ENCODE measurements at places on chromosomes 3 and 15.

DNA sequence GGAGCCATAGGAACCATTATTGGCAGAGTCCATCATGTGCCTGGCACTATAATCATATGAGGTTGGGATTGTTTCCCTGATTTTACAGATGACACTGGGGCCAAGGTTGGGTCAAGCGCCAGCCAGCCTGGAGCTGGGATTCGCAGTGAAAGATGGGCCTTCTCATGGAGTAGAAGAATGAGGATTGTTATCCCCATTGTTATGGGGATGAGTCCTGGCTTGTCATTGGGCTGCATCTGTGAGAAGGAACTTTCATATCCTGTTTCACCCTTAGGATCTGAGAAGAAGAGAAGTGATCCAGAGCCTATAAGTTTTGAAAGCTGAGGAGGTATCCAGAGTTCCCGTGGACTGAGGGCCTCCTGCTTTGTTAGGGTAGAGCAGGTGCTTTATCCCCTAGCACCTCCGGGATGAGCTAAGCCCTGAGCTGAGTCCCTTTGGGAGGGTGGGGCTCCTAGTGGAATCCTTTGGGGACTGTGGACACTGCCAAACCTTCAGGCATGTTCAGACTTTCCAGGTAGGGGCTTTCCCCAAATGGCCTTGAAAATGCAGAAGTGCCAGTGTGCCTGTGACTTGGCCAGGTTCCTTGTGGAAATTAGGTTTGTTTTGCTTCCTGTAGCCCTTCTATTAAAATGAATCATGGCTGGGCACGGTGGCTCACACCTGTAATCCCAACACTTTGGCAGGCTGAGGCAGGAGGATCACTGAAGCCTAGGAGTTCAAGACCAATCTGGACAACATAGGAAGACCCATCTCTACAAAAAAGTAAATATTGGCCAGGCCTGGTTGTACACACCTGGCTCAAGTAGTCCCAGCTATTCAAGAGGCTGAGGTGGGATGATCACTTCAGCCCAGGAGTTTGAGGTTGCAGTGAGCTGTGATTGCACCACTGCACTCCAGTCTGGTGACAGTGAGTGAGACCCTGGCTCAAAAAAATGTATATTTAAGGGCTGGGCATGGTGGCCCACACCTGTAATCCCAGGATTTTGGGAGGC, 30.2 kb upstream of the BSN start:
- DNase-seq: no peak

DNA sequence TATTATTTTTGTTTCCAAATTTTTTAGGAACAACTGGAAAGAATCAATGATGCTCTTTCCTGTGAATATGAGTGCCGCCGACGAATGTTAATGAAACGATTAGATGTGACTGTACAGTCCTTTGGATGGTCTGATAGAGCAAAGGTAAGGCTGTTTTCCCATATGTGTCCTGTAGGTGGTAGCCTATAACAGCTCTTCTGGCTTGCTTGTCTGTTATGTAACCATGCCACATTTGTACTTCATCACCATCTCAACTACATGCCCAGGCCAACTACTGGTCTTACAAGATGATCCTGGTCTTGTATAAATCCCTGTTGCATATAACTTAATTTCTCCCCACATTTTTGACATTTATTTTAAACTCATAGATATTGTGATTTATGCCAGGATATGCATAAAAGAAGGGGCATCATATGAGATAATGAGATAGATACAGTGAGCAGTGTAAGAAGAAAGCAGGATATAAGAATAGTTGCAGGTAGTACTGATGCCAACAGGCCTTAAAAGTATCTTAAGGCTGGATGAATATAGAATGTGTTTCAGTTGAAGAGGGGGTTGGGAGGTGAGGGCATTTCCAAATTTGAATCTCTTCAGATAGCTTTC, 20.3 kb downstream of the FAM98B start:
- DNase-seq: no peak

- no peak for DNase-seq
These were observed 45.4 kb downstream of the GRK7 start for GRCh38 chr3:141808586-141808985.

DNA sequence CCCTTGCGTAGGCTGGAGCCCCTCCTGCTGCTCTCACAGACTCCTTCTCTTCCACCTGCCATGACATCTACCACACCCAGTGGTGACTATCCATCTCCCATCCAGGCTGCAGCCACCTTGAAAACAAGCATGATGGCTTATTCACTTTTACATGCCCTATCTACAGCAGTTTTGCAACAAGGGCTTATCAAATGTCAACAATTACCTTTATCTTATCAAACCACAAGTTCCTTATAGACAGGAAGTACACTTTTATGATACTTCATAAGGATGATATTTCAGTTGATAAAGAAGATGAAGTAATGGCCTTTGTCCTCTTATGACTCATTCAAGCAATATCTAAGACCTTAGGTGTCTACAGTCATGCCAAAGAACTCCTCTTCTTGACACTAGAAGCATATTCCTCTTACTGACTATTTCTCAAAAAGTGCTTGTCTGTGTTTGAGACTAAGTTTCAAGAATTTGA, 125.3 kb upstream of the SPRED1 start:
- no peak for DNase-seq

DNA sequence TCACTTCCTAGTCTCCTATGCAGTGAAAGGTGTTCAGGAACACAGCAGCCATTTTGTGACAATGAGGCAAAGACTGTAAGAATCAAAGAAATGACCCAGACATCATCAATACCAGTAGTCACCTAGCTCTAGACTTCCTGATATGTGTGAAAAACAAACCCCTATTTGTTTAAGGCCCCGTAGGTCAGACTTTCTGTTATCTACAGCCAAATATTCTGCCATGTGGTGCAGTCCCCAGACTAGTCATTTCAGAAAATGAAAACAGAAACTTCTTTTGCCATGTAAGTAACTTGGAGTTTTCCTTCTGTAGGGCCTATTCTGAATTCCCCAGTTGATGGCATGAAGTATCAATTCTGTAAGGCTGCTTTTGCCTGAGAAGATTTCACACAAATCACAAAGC, 181.7 kb upstream of the SNTN start:
- DNase-seq: no peak

GRCh38 chr3:12536423-12536822, 8.9 kb downstream of the MKRN2OS start:
- DNase-seq: no peak

DNA sequence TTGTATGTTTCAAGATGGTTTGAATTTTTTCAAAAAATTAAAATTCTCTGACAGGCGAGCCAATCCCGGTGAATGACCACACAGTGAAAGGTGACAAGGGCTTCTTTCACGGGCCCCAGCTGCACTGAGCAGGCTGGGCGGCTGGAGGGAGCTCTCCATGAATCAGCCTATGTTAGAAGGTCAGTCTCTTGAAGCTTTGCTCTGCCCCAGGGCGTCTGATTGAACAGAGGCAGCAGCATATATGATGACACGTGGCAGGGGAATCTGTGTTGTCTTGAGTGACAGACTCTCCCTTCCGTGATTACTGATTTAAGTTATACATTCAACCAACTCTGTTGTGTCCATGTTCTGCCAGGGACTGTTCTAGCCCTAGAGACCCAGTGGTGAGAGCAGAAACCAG, 51.5 kb downstream of the ISG20 start:
- DNase-seq: no peak

DNA sequence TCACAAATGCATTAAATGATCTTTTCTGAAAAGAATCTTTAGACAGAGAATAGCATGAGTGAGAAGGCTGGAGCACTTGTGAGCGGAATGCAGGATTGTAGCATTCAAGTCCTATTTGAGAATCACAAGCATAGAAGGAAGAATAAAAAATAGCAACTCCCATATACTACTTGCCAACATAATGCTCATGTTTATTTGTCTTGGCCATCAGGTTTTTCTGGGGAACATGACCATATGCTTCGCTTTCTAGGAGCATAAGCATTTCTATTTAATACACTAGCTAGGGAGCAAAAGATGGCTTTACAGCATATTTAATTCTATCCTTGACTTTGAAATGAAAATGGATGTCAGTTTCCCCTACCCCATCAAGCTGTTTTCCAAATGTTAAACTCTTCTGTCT, 170.3 kb upstream of the MITF start:
- no peak for DNase-seq

GRCh38 chr15:92968926-92969651, 69.0 kb downstream of the CHD2 start:
- DNase-seq: no peak

DNA sequence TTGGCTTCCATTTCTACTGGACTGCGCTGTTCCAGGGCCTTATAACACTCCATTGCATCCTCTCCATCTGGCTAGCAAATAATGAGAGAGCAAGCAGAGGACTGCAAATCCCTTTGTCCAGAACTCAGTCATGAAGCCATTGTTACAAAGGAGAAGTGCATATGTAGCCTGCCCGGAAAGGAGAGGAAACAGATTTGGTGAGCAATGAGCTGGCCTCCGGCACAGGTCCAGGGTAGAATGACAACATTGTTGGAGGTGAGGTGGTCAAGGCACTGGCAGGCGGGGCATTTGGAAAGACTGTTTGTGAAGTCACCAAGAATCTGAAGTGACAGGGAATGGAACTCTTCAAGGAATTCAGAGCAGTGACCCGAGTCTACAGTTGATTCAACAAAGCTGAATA, 25.0 kb upstream of the ATP1B3 start:
- DNase-seq: no peak

DNA sequence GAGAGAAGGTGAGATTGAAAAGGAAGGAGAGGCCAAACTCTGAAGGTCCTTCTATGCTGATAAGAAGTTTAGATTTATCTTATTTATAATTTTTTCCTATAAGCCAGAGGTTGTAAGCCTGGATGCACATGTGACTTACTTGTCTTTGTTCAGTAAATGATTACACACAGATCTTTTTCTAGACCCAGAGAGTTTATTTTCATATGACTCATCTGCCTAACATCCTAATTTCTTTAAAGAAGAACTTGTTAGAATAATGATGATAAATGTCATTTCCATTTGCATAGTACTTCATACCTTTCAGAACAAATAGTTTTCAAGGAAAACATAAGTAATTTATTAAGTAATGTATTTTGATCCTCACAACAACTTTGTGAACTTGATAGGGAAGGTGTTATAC, 434.8 kb upstream of the DPH6 start:
- no peak for DNase-seq

DNA sequence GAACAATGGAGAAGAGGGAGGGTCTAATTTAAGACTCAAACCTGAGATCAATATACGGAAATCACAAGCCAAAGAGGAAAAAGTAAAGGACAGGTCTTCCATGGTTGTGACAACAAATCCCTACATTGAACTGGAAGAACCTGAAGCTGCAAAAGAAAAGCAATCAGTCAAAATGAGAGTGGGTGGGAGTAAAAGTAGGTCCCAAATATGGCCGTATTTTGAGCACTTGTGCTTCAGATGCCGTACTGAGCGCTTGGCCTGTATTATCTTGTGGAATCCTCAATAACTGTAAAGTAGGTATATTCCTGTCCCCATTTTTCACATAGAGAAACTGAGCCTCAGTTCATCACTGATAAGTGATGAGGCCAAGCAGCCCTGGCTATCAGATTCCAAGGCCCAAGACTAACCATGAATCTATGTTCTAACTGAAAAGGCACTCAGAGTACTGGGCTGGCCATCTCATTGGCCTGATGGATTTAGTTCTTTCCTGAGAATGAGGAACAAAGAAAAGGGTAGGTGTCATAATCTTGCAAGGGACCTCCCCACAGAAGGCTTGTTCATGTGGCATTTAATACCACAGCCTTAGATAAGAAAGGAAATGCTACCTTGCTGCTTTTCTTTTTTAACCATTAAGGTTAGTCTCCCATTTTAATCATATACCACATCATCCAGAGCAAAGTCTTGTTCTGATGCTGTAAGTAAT, 52.5 kb downstream of the LRRN1 start:
- no peak for DNase-seq

DNA sequence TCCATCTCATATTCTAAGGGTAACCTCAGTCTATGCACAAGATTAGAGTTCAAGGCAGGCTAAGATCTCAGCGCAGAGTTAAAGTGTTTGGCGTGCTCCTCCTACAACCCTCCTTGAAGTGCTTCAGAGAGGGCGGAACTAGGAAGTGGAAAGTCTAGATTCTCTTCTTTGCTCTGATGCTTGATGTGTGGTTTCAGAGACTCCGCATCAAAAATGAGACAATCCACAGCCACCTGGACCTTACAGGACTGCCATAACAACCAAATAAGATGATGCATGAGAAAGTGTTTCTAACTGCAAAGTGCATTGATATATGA, 161.3 kb upstream of the ATP11B start:
- DNase-seq: no peak

DNA sequence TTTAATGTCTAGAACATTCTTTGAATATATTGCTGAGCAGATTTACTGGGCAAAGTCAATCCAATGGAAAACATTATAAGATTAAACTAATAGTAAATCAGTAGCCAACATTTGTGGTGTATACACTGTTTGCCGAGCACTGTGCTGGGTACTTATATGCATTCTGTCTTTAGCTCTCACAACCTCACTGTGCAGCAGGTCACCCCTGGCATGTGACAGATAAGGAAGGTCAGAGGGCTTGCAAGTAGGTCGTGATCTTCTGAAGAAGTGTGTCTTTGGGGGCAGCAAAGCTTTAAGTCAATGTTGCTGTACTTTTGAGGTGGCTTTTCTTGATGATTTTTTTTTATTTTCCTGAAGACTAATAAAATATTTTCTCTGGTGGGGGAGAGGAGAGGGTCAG, 62.2 kb downstream of the TCAIM start:
- DNase-seq: no peak

- no peak for DNase-seq
These were observed 350.5 kb upstream of the ICE2 start for GRCh38 chr15:60829416-60829815.

DNA sequence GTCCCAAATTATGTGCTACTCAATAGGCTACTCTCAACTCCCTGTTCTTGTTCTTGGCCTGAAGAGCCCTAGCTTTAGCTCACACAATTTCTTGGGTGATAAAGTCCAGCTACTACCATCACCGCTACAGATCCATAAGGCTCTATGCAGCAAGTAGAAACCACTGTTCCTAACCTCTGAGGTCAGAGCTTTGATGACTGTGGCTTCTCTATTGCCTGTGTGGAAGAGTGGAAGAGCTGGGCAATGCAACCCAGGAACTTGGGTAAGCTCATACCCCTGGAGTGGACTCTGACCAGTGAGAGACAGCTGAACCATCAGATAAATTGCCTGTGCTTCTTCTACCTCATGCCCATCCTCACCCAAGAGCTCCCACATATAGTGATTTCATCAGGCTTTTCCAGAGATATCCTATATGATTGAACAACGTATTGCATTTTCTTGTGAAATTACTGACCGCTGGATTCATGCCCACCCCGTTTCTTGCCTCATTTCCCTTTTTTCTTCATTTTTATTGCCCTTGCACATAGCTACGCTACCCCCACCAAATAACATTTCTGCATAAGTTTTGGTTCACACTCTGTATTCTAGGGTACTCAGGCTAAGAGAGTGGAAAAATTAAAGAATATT, 172.3 kb upstream of the MBNL1 start:
- DNase-seq: no peak
